ENCODE measurements at places on chromosomes 1 and 21.

DNA sequence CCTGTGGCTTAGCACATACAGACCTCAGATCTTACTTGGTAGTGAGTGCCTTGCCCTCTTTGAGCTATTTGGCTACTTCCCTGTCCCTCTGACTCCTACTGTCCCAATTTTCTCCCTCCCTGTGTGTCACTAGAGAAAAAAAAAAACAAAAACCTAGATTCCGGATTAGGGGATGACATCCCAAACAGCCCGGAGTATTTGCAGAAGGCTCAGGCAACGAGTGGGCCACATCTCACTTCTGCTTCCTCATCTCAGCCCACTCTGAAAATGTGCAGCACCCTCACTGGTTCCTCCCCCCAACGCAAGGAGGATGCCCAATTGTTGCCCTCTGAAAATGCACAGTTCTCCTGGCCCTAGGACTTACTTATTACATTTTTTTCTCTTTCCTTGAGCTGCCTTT is 4.9 kb downstream of the NHLH1 start:
- DNase-seq, result no peak

DNA sequence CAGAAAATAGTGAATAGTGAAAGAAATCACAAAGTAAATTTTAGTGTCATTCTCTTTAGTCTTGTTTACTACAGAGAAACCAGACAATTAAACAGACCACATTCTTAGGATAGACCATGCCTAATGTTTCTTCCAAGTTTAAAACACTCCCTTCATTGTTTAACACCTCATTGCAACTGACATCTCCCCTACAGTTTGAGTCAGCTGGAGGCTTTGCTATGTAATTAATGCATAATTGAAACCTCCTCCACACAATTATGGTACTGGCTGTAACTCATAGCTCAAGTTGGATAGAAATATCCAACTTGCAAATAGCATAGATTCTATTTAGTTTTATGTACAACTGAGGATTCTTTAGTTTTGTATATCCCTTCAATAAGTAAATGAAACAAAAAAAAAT is 35.2 kb upstream of the B3GALT2 start:
- DNase-seq, result no peak

DNA sequence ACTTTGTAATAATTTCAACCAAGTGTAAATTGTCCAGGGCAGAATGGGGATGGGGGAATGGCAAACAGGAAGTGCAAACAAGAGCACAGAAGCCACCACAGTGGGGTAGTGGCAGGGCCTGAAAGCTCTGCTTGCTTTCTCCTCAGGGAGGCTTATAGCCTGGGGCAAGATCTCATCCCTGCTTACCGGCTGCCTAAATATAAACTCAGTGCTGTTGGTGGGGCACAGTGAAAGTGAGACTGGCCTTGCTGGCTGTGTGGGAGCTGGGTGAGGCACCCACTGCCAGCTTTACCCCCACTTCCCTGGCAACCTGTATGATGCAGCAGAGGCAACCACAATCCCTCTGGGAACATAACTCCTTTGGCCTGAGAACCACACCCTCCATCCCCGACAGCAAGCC is 15.2 kb downstream of the STYXL2 start:
- DNase-seq, result no peak

GRCh38 chr1:64246294-64246917 is 43.0 kb downstream of the UBE2U start:
- no peak for DNase-seq

DNA sequence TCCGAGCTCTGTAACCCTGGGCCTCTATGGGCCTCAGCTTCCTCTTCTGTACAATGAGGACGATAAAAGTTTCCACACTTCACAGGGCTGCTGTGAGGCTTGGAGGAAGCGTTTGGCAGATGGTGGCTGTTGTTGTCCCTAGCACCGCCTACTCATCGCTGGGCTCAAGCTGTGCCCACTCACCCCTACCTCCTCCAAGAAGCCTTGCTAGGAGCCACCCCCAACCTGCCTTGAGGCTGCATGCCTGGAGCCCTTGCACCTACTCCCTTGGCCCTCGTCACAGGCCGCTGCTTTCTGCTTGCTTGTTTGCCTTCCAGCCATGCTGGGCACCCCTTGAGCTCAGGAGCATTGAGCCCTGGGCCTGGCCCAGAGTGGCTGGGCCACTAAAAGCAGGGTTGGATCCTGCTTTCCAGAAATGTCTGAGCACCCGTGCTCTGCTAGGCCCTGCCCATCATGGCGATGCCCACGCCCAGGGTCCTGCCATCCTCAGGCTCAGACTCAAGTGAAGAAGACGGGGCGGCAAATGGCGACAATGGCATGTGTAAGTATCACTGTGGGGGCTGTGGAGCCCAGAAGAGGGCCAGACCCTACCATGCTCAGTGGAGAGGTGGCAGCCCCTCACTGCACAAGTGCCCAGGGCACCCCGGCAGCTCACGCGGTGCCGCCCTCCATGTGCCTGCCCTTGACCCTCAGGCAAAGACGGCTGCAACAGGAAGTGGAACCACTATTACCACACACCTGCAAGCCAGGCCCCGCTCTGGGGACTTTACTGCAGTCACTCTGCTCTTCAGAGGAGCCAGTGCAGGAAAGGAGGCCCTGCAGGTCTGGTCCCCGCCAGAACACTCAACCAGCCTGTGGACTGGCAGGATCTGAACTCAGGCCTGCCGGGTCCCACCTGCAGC is 9.5 kb downstream of the SH3BGRL3 start:
- DNase-seq, result no peak

GRCh38 chr1:182071924-182072323 is 10.4 kb upstream of the ZNF648 start:
- no peak for DNase-seq

- no peak for DNase-seq
Measured at GRCh38 chr1:51740652-51741051, 123.8 kb downstream of the OSBPL9 start.

DNA sequence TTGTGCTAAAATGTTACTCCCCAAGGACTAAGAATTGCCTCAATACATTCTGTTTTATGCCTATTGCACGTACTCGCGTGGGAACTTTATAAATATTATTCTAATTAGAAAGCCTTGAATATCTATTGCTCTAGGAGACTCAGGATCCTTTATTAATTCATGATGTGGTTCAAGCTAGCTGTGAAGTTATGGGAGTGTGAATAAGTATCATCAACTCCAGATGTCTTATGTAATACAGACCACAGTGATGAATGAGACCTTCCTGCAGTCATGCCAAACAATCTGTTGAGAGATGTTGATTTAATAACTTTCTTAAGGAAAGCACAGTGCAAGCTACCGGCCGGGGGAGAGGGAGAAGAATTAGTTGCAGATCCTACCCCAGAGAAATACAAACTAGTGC is 519.2 kb upstream of the ZP4 start:
- DNase-seq, result no peak

GRCh38 chr1:244173240-244173639 is 122.2 kb downstream of the ZBTB18 start:
- DNase-seq, result no peak

- DNase-seq, result no peak
Measured at GRCh38 chr1:18599086-18599485, 31.6 kb upstream of the PAX7 start.

- no peak for DNase-seq
Measured at GRCh38 chr21:39010629-39011404, 172.4 kb downstream of the PSMG1 start.

- no peak for DNase-seq
Measured at GRCh38 chr1:50135716-50136115, 27.0 kb downstream of the ELAVL4 start.

DNA sequence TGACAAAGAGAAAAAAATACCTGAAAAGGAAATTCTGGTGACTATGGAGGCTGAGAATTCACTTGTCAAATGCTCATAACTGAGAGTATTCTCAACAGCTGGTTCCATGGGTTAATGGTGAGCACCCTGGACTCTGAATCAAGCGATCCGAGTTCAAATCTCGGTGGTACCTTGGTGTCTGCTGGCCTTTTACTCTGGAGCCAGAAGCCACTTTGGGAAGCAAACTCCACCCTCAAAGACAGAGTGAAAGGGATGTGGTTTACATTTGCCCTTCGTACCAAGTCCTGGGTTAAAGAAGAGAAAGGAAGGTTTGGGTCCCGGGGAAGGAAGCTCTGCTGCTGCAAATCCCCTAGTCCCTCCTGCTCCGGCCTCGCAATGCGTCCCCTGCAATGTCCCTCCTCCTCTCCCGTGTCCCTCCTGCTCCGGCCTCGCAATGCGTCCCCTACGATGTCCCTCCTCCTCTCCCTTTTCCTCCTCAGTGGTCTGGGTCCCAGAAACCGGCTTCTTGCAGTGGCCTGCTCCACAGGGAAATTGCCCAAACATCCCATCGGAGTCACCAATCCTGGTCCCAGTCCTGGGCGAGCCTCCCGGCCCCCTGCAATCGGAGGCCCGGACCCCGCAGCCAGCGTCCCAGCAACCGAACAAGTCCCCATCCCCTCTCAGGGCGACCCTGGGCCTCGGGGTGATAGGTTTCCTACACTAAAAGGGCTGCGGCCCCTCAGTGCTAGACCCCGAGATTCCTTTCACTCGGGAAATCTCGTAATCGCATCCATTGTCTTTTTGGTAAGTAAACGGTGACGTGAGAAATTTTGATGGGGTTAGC is 129.4 kb downstream of the PPIAL4G start:
- DNase-seq, result no peak
